ENCODE measurements at places on chromosomes 16 and 17.

DNA sequence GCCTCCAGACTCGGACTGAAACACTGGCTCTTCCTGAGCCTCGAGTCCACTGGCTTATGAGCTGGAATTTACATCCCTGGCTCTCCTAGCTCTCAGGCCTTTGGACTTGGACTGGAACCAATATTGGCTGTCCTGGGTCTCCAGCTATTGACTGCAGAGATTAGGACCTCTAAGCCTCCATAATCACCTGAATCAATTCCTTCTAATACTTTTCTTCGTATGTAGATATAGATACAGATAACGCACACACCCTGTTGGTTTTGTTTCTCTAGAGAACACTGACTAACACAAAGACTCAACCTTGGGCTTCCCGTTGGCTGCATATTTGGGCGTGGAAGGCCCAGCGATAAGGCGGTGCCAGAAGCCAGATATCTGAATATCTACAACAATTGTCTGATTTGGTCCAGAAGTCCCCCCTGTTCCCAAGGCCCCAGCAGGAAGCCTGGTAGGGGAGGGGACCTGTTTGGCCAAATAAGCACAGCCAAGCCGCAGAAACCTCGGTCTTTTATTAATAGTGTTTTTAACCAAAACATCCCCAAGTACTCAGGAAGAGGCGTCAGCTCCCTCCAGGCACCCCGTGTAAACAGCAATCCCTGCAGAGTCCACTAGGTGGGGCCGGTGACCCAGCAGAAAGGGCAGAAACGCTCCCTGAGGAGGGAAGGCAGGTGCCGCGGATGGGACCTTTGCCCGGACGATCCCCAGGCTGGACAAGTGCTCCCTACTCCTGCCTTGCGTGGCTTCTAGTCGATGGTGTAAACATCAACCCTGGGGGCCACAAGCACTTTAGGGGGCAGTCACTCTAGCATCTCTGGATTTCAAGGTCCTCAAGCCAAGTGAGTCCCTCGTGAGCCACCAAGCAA is 57.0 kb downstream of the ABR start:
- no peak for DNase-seq

- peak; percentile 55 for DNase-seq
Observed at GRCh38 chr16:67673712-67674580, 7.3 kb downstream of the C16orf86 start.

DNA sequence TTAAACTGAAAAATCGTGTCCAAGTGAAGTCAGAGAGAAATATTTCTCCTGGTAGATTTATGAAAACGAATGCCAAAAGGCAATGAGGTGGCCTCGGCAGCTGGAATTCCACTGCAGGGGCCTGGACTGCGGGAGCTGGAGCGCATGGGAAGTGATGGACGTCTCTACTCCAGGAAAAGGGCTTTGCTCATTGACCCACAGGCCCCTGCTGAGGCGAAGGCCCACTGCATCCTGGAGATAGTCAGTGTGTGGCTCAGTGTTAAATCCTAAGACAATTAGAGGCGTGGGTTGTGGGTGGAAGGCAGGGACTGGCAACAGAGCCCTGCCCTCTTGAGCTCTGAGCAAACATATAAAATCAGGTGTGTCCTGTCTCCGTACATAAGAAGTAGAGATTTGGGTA is 191.4 kb downstream of the SLC39A11 start:
- DNase-seq, result no peak

- no peak for DNase-seq
Observed at GRCh38 chr16:50296807-50297206, 30.5 kb downstream of the ADCY7 start.

DNA sequence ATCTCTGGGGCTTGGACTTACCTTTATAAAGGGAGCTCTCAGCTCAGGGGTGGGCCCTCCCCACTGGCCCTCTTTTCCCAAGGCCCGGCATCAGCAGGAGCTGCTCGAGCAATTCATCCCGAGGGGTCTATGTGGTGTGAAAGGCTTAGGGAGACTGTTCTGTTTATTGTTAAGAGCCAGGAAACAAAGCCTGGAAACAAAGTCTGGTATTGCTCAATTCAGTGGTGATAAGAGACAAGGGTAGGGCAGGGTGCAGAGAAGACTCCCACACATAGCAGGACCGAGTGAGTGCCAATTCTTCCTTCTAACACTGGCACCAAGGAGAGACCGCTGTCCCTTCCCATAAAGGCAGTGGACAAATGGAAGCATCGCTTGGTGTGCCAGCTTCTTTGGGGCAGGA is 750.7 kb downstream of the KCNJ18 start:
- DNase-seq, result no peak

DNA sequence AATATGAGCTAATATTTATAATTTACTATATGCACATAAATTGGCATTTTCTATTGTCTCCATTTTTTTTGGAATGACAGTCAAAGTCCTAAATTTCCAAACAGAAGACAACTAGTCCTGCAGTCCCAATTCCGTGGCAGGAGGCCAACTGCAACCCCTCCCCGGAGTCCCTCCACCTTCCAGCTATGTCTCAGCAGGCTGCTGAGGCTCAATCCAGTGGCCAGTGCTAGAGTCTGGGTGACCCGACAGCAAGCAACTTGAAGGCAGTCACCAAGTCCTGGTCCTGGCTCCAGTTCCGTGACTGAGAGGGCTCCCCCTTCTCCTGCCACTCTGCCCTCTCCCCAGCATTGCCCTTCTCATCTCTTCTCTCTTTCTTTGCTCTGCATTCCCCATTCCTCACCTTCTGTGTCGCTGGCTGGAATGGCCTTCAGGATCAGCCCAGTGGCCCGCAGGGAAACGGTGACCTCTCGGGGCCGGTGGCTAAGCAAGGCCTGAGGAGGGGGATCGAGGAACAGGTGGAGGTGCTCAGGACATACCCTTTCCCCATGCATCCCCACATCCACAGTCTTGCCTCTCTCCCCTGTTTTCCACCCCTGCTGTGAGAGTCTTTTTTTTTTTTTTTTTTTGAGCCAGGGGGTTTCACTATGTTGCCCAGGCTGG is 22.4 kb upstream of the MFSD6L start:
- DNase-seq, result no peak

GRCh38 chr16:66295761-66296546 is 70.5 kb upstream of the CDH5 start:
- DNase-seq, result no peak

- DNase-seq, result no peak
Observed at GRCh38 chr16:53357208-53357586, 77.1 kb upstream of the RBL2 start.

DNA sequence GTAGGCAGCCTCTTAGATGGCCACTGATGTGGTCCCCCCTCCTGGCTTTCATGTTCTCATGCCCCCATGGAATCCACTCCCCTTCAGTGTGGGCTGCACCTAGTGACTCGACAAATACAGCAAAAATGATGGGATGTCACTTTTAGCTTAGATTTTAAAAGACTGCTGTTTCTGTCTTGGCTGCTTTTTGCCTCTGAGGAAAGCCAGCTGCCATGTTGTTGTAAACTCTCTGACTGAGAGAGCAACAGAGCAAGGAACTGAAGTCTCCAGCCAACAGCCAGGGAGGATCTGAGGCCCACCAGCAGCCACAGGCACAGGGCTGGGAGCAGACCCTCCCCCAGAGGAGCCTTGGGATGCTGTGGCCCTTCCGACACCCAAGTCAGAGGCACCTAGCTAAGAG is 60.6 kb upstream of the MARCHF10 start:
- no peak for DNase-seq

DNA sequence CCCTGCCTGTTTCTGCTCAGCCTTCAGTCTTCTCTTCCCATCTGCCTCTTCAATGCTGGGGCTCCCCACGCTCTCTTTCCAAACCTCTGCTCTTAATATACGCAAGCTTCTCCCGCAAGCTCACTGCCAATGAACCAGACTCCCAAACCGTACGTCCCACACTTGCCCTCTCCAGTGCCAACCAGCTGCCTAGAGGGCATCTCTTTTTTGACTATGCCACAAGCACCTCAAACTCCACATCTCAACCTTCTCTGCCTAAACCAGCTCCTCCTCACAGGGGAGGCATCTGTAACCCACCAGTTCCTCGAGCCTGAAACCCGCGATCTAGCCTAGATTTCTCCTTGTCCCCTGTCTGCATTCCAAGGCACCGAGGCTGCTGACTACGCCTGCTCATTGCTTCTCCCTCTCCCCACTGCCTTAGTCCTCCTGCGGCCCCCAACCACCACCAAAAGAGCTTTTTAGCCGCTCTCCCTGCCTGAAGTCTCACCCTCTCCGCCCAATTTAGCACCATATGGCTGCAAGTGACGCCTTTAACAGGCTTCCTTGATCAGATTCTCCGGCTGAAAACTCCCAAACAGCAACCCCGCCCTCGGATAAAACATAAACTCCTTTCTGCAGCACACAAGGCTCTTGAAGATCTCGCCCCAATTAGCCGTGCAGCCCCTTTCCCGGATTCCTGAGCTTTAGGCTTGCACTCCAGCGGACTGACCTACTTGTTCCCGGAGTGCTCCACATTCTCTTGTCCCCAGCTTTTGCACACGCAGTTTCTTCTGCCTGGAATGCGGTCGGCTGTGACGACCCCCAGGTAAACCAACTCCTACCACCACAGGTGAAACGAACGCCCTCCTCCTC is 1.5 kb downstream of the GGA2 start:
- no peak for DNase-seq

DNA sequence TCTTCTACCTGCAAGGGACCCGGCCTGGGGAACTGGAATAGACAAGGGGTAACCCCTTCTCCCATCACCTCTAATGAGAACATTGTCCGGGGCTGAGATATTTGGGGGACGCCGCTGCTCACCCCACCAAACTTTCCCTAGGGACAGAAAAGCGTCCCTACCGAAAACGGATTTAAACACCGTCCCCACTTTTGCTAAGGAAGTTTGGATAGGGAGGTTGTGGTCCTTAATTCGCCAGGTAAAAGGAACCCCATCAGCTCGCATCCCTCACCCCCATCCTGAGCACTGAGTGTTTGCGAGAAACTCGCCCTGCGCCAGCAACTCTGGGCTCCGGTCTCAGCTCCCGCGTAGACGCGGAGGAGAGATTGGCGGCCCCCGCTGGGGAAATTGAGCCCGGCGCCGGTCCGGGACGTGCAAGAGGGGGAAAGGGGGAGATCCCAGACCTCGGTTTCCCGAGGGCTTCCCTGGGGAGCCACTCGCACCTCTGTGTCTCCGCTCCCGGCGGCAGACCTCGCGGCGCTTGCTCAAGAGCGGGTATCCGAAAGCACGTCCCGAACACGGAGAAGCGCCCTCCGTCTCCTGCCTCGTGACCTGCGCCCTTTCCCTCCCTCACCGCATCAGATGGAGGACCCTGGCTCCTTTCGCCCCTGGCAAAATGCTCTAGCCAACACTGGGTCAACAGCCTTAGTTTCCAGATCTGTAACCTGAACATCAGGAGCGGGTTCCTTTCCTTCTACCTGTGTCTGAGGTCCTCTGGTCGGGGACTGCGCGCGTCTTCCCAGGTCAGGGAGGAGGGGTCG is 3.1 kb upstream of the SOX9 start:
- DNase-seq, result no peak

GRCh38 chr16:25798065-25798464 is 106.3 kb downstream of the HS3ST4 start:
- DNase-seq, result no peak

DNA sequence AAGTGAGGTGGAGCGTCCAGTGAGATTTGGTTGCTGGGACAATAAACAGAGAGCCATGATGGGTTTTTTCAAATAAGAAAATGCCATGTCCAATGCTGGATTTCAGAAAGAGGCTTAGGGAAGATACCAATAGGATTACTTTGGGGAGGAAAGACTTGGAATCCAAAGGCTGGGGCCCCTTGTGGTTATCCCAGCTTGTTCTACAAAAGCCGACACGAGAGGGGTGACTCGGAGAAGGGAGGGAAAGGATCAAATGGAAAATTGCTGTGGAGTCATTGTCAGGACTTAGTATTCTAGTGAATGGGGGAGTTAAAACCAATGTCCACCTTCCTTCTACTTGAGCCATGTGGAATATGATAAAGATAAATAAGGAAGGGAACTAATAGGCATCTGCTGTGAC is 305.5 kb downstream of the SOX9 start:
- DNase-seq, result no peak

DNA sequence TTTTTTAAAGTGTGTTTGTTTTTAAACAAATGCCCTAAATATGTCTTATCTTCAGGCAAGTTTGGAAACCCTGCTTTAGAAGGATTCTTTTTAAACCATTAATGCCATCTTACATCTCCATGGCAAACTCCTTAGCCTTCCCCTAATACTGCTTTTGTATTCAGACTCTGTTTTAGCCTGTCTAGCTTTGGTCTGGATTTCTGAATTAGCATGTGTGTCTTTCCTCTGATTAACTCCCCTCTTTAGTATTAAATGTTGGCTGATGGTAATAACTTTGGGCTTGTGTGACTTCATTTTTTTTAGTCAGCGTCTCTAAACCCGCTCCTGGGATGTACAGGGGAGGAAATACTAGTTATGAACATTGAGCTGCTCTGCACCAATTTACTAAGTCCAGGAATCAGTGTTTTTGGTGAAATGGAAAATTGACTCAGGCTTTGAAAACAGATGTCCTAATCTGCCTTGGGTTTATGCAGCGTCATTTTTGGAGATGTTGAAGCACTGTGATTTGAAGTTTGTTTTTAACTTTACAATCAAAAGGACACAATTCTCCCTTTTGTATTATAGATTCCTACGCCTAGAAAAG is 22.2 kb downstream of the WIPF2 start:
- DNase-seq, result no peak

- no peak for DNase-seq
Observed at GRCh38 chr17:78707923-78708322, 74.2 kb downstream of the CYTH1 start.

DNA sequence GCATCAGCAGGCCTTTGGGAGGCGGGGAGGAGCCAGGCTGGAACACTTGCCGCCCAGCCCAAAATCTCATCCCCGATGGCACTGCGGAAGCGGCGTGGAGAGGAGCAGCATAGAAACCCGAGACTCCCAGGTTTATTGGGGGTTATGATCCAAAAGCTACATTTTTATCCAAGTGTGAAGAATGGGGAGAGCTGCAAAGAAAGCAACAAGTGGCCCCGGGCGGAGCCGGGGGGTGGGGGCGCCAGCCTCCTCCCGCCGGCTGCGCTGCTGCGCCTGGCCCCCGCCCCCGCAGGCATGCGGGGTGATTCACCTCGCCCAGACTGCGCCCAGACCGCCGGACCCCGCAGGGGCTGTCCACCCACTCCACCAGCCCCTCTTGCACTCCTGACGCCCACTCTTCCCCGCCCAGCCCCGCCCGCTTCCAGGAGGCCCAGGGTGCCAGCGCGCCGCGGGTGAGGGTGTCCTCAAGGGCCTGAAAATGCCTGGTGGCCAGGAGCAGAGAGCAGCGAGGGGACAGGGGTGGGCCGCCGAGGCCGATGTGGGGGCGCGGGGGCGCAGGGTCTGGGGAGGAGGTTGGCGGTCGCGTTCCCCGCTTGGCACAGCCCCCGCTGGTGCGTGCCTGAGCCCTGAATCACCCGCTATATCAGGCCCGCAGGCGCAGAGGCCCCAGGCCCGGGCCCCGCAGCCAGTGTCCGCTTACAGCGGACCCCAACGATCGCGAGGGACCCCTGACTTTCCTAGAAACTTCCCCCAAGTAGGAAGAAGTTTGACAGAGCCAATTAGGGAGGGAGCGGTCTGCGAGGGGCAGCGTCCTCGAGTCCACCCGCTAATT is 1.3 kb downstream of the CAVIN1 start:
- DNase-seq, result no peak

DNA sequence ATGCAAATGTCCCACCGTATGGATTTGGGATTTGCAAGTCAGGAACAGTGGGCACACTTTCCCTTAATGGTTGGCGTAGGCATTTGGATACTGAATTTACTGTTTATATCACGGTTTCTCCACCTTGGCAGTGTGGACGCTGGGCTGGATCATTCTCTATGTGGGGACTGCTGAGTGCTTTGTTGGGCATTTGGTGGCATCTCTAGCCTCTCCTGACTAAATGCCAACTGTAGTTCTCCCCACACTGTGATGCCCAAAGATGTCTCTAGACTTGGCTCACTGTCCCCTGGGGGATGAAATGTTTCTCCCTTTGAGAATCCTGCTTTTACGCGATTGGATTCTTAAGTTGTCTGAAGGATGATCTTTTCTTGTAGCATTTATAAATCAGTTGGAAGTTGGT is 49.0 kb downstream of the RBFOX1 start:
- no peak for DNase-seq
